ENCODE measurements at places on chromosomes 2 and 18. TPM values are rescaled to one million over a fixed set of nuclear protein-coding genes. Genes with fewer than 3 reads are reported as not detected.

- no peak for DNase-seq
These were observed 181.2 kb downstream of the ATAD2B start for GRCh38 chr2:23745726-23746105.

DNA sequence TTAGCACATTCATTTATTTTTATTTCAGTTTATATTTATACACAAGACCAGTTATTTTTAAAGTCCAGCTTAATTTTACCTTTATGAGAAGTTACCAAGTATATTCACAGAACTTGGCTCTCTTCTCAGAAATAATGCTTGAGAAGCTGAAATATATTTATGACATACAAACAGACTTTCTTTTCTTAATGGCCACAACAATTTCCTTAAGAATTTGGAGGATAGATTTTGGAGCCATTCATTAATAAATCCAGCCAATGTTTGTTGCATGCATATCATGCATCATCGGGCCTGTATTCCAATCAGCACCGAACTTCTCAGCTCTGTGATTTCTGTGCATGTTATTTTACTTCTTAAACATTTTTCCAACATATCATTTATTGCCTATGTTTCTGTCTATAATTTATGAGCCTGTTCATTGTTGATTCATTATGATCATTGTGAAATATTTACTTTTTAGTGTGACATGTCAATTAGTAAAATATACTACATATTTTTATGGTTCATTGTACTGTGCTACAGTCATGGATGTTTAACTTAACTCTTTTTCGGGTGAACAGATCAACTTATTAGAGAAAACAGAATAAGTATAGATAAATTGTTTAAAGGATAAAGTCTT is 3.5 kb downstream of the GULP1 start:
- DNase-seq: no peak

- no peak for DNase-seq
These were observed 651.6 kb downstream of the LRRTM4 start for GRCh38 chr2:76870581-76870980.

Gene OR6B2
- not detected for total RNA-seq

DNA sequence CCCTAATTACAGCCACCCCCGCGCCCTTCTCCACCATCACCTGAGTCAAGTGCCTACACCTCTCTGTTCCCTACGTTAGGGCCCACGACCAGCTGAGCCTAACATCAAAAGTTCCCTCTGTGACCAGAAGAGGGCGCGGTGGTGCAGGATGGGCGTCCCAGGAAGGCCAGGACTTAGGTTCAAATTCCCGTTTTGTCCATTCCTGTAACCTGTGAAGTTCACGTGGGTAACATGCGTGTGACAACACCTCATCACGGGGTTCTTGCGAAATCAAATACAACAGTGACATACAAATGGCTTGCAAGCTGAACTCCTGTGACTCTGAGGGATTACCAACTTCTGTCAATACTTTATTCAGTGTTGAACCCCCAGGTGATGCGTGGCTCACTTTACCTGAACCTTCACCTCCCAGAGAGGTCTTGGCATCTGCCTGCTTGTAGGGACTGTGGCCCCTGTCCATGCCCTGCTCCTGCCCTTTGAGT is 207.9 kb downstream of the ARL4C start:
- no peak for DNase-seq

GRCh38 chr2:164721430-164721829 is 100.1 kb upstream of the GRB14 start:
- DNase-seq: no peak

DNA sequence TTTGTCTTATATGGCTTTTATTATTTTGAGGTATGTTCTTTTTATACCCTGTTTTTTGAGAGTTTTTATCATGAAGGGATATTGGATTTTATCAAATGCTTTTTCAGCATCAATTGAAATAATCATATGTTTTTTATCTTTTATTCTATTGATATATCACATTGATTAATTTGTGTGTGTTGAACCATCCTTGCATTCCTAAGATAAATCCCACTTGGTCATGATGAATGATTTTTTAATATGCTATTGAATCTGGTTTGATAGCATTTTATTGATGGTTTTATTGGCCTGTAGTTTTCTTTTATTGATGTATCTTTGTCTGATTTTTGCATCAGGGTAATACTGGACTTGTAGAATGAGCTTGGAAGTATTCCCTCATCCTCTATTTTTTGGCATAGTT is 160.3 kb downstream of the PLCL1 start:
- no peak for DNase-seq

- DNase-seq: no peak
These were observed at the start of gene TRIM54 for GRCh38 chr2:27281855-27282559. Gene TRIM54 (plus strand): TSS chr2:27282429. CDS start chr2:27282732, 303 bp downstream.

GRCh38 chr2:127650041-127650784 is 4.3 kb downstream of the GPR17 start:
- DNase-seq: no peak

DNA sequence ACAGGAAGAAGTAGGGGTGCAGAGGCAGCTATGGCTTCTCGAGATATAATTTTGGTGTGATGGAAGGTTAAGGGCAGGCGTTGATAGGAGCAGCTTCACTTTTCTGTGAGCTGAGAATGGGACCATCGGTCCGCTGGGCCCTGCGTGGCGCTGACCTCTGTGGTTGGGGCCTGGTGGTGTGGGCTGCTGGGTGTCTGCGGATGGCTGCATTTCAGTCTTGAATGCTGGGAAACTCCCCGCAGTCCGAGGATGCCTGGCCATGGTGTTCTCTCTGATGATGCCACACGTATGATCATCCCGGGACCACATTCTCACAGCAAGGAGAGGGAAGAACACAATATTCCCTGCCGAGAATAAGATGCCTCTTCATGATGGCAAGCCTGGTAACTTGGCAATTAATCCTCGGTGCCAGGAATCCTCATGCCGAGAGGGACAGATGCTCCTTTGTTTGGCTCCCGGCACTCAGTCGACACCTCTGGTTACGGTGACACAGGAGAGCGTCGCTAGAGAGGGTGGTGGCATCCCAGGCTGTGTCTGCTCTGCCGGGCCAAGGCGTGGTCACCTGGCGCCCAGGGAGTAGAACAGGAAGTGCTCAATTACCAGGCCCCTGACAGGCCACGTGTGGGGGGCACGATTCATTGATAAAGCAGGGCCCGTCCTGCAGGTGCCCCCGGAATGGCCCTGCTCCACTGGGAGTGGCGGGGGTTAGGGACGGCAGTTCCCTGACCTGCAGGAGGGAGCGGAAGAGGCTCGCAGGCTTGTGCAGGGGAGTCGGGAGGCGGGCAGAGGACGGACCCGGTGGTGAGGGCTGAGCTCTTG is 119.4 kb upstream of the CTDP1 start:
- no peak for DNase-seq

GRCh38 chr2:106638043-106638442 is 150.9 kb downstream of the CD8B2 start:
- DNase-seq: peak; percentile 39

Gene GAREM1
- 15.9 TPM for total RNA-seq

- no peak for DNase-seq
These were observed 126.6 kb upstream of the PDE1A start for GRCh38 chr2:182553483-182553882.

- no peak for DNase-seq
These were observed 766.1 kb upstream of the SALL3 start for GRCh38 chr18:78213361-78213994.

GRCh38 chr2:192243488-192243887 is 48.8 kb upstream of the TMEFF2 start:
- no peak for DNase-seq

Gene C2orf81
- 0.74 TPM for total RNA-seq

- DNase-seq: no peak
These were observed 208.4 kb upstream of the SMAD2 start for GRCh38 chr18:48138660-48139430.

- DNase-seq: no peak
These were observed 732.2 kb downstream of the DPP10 start for GRCh38 chr2:115174651-115175050.
